WTC11 (cell line): ENCODE measurements at places on chromosomes 11 and 22.

DNA sequence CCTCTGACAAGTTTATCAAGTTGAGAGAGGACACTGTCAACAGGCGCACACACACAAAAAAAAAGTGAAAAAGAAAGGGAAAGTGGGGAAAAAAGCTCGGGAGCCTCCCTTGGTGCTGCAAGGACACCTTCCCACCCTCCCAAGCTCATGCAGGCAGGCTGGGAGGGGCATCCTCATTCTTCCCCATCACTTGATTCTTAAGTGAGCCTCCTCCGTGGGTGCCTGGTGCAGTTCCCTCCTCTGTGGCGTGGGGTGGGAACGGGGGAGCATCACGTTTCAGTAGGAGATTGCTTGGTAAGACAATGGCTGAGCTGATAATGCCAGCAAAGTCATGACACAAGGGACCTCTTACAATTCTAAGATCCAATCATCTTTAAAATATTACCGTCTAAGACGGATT, 108.8 kb downstream of the NXPE2 start:
- H3K4me1 ChIP-seq, result peaks cover 14% of the 10 kb centered on the region
- no peak overlapping the region for H3K4me3 ChIP-seq
- H3K27ac ChIP-seq, result no peak overlapping the region
- no peak for DNase-seq
- H3K27me3 ChIP-seq, result no peaks in the 10 kb centered on the region

DNA sequence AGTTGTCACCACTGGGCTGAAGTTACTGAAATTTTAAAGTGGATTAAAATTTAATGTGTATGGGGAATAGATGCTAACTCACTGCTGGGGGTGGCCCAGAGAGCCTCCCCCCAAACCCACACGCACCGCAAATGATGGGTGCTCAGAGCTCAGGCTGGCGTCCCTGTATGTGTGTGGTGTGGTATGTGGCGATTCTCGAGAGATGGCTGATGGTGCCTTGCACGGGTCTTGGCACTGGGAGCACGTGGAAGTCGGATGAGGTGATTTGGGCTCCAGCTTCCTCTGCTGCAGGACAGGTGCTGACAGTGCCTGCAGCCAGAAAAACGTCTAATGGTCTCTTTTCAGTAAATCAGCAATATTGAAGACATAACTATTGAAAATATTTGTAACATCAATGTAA, 1473.3 kb downstream of the TBC1D22A start:
- no peak overlapping the region for H3K27ac ChIP-seq
- H3K36me3 ChIP-seq, result peaks cover 17% of the 10 kb centered on the region
- no peak overlapping the region for H3K4me3 ChIP-seq
- peaks cover 16% of the 10 kb centered on the region for H3K27me3 ChIP-seq
- no peak for DNase-seq
- peaks cover 20% of the 10 kb centered on the region for H3K4me1 ChIP-seq

DNA sequence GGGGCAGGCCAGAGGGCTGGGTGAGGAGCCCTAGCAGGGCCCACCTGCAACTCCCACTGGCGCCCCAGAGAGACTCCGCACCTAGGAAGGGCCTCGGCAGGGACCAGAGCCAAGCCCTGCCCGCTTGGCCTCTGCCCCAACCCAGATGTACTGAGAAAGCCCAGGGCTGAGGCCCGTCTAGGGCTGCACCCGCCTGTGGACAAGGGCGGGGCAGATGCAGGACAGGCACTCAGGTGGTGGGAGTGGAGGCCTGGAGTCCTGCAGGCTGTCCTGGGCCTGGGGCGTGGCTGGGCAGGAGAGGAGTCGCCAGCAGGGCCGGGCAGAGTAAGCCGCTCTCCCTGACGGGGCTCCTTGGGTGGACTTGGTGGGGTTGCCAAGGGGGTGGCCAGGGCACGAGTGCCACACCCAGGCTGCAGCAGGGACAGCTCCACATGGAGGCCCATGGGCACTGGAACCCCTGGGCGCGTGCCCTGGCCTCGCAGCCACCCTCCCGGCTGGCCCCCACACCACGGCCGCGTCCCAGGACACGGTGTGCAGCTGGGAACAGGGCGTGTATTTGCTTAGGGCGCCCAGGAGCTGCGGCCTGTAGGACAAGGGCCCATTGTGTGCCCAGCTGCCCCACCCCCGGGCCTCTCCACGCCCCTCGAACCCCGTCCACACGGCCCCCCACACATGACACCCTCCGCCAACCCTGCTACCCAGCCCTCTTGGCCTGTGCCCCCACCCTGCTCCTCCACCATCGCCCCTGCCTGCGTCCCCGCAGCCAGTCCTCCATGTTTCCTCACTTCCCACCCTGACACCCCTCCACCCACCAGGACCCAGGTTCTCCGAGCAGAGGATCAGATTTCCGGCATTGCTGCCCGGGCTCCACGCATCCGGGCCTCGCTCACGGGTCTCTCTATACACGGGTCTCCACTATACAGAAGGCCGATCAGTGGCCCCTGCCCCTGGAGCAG, 11.3 kb upstream of the PIM3 start:
- no peak overlapping the region for H3K4me3 ChIP-seq
- no peak overlapping the region for H3K27ac ChIP-seq
- DNase-seq, result no peak
- no peaks in the 10 kb centered on the region for H3K36me3 ChIP-seq

DNA sequence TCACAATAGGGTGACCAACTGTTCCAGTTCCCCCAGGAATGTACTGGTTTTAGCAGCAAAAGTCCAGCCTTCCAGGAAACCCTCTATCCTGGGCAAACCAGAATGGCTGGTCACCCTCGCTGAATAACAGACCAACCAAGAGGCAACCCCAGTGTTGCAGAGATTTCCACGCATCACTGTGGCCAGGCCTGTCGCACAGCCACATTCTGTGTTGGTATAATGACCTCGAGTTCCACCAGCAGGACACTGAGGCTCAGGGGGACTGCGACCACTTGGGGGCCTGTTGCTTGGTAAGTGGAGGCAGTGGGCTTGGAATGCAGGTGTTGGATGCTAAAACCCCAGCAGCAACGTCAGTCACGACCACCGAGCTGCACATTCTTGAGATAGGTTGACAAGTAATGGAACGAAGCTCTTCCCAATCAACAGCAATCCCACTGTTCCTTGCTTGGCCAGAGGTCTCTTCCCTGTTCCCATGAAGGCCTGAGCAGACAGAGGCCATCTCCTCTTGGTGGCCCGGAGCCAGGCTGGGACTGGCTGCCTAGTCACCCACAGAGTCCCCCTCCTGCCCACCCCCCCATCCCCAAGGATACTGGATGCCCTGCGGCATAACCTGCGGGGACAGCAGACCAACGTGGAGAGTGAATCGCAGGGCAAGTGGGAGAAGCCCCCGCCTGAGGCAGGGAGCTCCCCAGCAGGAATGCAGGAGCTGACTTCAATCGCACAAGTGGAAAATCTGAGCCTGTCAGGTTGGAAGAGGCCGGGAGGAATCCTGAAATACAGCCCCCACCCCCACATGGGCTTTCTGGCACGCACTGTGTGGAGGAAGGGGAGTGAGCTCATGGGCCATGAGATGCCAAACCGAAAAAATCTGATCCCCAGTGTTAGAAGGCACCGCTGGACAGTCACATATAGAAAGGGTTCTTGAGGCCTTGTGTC, 43.4 kb upstream of the MN1 start:
- no peak overlapping the region for H3K27ac ChIP-seq
- no peaks in the 10 kb centered on the region for H3K27me3 ChIP-seq
- DNase-seq, result no peak
- H3K36me3 ChIP-seq, result peaks cover 9% of the 10 kb centered on the region

GRCh38 chr11:3058753-3059664, 1.8 kb upstream of the CARS1 start:
- DNase-seq, result peak; percentile 59
- peaks cover 2% of the 10 kb centered on the region; the same call in 1 of the 2 replicates for H3K27me3 ChIP-seq
- H3K27ac ChIP-seq, result no peak overlapping the region
- peak overlapping the region; percentile 33 for H3K4me3 ChIP-seq
- H3K36me3 ChIP-seq, result peaks cover 8% of the 10 kb centered on the region; the same call in 1 of the 2 replicates

DNA sequence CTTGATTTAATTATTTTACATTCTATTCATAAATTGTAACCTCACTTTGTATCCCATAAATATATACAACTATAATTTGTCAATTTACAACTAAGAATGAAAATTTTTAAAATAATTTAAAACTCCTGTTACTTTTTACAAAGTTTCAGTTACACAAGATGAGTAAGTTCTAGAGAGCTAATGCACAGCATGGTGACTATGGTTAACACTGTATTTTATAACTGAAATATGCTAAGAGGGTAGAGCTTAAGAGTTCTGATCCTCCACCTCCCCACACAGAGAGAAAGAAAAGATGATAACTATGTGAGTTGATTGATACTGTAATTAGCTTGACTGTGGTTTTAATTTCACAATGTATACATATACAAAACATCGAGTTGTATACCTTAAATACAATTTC, 412.5 kb upstream of the DDI1 start:
- H3K27ac ChIP-seq, result no peak overlapping the region
- no peak for DNase-seq
- H3K36me3 ChIP-seq, result no peaks in the 10 kb centered on the region

GRCh38 chr11:112082729-112083128, 3.8 kb downstream of the TIMM8B start:
- peaks cover 74% of the 10 kb centered on the region for H3K36me3 ChIP-seq
- H3K27me3 ChIP-seq, result peaks cover 4% of the 10 kb centered on the region
- H3K4me1 ChIP-seq, result peaks cover 15% of the 10 kb centered on the region
- no peak for DNase-seq

DNA sequence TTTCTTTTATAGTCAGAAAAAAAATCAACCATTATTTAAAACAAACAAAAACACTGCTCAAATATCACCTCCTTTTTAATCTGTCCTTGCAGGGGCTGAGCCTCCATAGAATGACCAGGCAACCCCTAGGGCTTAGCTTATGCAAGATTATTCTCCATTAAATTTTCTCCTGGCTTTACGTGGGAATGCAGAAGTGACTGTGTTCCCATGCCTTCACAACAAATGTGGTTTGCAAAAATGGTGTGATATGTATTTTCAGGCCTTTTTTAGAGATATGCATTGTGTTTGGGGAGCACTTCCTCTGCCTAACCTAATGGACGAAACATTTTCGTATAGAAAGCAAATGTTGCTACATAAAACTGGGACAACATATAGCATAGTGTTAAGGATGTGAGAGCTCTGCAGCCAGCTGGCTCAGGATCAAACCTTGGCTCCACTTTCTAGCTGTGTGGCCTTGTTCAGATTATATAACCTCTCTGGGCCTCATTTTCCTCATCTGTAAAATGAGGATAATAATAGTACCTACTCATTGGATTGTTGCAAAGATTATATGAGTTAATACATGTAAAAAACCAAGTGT, 82.6 kb downstream of the PARVA start:
- H3K27ac ChIP-seq, result no peak overlapping the region
- H3K27me3 ChIP-seq, result no peaks in the 10 kb centered on the region; the same call in 1 of the 2 replicates
- H3K4me3 ChIP-seq, result no peak overlapping the region
- H3K36me3 ChIP-seq, result peaks cover 11% of the 10 kb centered on the region
- peaks cover 5% of the 10 kb centered on the region for H3K4me1 ChIP-seq

- H3K36me3 ChIP-seq, result no peaks in the 10 kb centered on the region
- no peaks in the 10 kb centered on the region for H3K27me3 ChIP-seq
- H3K27ac ChIP-seq, result no peak overlapping the region
- DNase-seq, result no peak
Measured at GRCh38 chr11:118837868-118838267, 45.8 kb upstream of the CXCR5 start.

- H3K27ac ChIP-seq, result no peak overlapping the region
- no peak for DNase-seq
- H3K27me3 ChIP-seq, result peaks cover 37% of the 10 kb centered on the region
- no peaks in the 10 kb centered on the region for H3K36me3 ChIP-seq
Measured at GRCh38 chr11:36509201-36509639, 852 bp downstream of the TRAF6 start.

GRCh38 chr22:28882545-28882877, 861 bp upstream of the ZNRF3 start:
- peak overlapping the region; percentile 82 for H3K4me3 ChIP-seq
- no peaks in the 10 kb centered on the region for H3K36me3 ChIP-seq
- peaks cover 11% of the 10 kb centered on the region for H3K27me3 ChIP-seq
- H3K4me1 ChIP-seq, result peaks cover 41% of the 10 kb centered on the region
- peak overlapping the region; percentile 73 for H3K27ac ChIP-seq

- no peak overlapping the region for H3K27ac ChIP-seq
- peaks cover 4% of the 10 kb centered on the region; the same call in 1 of the 2 replicates for H3K4me1 ChIP-seq
- no peak for DNase-seq
- H3K4me3 ChIP-seq, result no peak overlapping the region
- H3K36me3 ChIP-seq, result no peaks in the 10 kb centered on the region
Measured at GRCh38 chr11:69280994-69281393, 13.0 kb upstream of the MYEOV start.

- H3K4me1 ChIP-seq, result peaks cover 37% of the 10 kb centered on the region
- H3K4me3 ChIP-seq, result no peak overlapping the region
- no peaks in the 10 kb centered on the region for H3K27me3 ChIP-seq
- H3K36me3 ChIP-seq, result no peaks in the 10 kb centered on the region
- no peak overlapping the region for H3K27ac ChIP-seq
- DNase-seq, result no peak
Measured at GRCh38 chr11:78427615-78428265, 10.1 kb upstream of the GAB2 start.

DNA sequence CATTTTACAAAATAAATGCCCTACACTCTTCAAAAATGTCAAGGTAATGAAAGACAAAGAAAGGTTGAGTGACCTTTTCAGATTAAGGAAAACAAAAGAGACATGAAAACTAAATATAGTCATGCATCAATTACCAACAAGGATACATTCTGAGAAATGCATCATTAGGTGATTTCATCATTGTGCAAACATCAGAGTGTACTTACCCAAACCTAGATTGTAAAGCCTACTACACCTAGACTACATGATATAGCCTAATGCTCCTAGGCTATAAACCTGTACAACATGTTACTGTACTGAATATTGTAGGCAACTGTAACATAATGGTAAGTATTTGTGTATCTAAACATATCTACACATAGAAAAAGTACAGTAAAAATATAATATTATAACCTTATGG, 26.7 kb downstream of the INTS4 start:
- H3K36me3 ChIP-seq, result peaks cover 3% of the 10 kb centered on the region; the same call in 1 of the 2 replicates
- DNase-seq, result no peak
- H3K4me1 ChIP-seq, result no peaks in the 10 kb centered on the region
- H3K4me3 ChIP-seq, result no peak overlapping the region
- H3K27me3 ChIP-seq, result no peaks in the 10 kb centered on the region

DNA sequence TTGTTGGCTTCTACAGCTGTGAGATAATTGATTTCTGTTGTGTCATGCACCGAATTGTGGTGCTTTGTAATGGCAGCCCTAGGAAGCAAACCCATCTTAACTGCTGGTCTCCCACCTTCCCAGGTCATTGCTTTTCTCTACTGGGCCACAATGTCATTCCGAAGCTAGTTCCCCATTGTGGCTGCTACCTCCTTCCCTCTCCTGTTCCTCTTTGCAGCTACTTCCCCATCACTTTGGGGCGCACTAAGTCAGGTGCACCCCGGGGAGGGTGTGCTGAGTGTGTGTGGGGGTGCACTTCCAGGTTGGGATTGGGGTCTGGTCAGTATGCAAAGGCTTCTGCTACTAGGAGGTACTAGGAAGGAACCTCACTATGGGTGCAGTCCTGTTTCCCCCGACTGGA, 109.3 kb downstream of the ST3GAL4 start:
- no peak overlapping the region for H3K27ac ChIP-seq
- H3K4me3 ChIP-seq, result no peak overlapping the region
- no peaks in the 10 kb centered on the region for H3K36me3 ChIP-seq
- DNase-seq, result no peak
- no peaks in the 10 kb centered on the region for H3K27me3 ChIP-seq
- peaks cover 17% of the 10 kb centered on the region for H3K4me1 ChIP-seq
